ENCODE measurements at places on chromosomes 16 and 17. TPM values are rescaled to one million over a fixed set of nuclear protein-coding genes. Genes with fewer than 3 reads are reported as not detected.

The NACA2 gene
- not detected for total RNA-seq

The BAHCC1 gene
- 5.2 TPM for total RNA-seq

- H3K27ac ChIP-seq = no peak overlapping the region
- DNase-seq = no peak
- no peak overlapping the region for H3K4me3 ChIP-seq
- H3K36me3 ChIP-seq = no peaks in the 10 kb centered on the region
- H3K27me3 ChIP-seq = no peaks in the 10 kb centered on the region
Measured at GRCh38 chr16:67657751-67658518, 2.1 kb downstream of the ACD start.

GRCh38 chr16:82671741-82672140, 45.0 kb downstream of the CDH13 start:
- H3K27ac ChIP-seq = no peak overlapping the region
- no peaks in the 10 kb centered on the region for H3K4me1 ChIP-seq
- H3K4me3 ChIP-seq = no peak overlapping the region
- no peaks in the 10 kb centered on the region for H3K27me3 ChIP-seq

DNA sequence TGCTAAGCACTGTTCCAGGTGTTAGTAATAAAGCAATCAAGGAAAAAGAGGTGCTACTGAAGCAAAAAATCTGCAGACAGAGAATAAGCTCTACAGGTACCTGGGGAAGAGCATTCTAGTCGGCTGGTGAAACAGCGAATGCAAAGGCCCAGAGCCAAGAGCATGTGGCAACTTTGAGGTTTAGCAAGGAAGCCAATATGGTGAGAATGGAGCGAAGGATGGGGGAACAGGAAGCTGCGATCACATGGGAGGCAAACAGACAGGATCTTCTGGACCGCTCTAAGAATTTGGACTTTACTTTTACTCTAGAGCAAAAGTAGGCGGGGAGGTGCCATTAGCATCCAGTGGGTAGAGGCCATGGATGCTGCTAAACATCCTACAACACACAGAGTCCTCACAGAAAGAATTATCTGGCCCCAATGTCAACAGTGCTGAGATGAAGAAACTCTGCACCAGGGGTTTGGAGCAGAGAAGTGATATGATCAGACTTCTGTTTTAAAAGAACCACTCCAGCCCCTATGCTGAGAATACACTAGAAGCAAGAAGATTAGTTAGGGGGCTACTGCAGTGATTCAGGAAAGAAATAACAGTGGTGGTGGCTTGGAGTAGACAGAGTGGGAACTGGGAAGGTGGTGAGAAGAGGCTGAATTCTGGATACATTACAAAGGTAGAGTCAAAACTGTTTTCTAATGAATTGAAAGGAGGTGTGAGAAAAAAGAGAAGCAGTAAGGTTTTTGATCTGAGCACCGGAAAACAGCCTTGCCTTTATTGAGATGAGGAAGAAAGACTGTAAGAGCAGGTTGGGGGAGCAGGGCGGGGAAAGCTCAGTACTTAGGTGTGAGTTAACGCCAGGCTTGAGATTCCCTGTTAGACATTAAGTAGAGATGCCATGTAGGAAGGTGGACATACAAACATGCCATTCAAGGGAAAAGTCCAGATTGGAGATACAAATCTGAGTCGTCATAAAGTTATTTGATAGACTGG, 11.0 kb downstream of the EFTUD2 start:
- H3K27me3 ChIP-seq = no peaks in the 10 kb centered on the region
- H3K36me3 ChIP-seq = peaks cover 33% of the 10 kb centered on the region
- DNase-seq = no peak

DNA sequence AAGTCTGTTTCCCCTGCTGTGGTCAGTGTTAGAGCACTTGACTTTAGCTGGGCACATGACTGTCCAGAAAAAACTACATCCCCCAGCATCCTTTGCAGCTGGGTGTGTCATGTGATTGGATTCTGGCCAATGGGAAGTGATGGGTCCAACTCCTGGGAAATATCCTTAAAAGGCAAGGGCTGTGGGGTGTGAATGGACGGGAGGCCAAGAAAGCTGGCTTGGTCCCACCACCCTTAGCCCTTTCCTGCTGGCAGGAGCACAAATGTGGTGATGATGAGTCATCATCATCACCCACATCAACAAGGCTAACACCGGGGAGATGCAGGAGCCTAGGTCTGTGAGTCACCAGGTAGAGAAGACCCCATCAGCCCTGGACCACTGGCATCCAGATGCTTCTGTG, 341.7 kb downstream of the C16orf95 start:
- H3K27ac ChIP-seq = no peak overlapping the region
- H3K4me3 ChIP-seq = no peak overlapping the region
- peaks cover 13% of the 10 kb centered on the region for H3K27me3 ChIP-seq
- no peaks in the 10 kb centered on the region for H3K36me3 ChIP-seq
- peak; percentile 66 for DNase-seq

DNA sequence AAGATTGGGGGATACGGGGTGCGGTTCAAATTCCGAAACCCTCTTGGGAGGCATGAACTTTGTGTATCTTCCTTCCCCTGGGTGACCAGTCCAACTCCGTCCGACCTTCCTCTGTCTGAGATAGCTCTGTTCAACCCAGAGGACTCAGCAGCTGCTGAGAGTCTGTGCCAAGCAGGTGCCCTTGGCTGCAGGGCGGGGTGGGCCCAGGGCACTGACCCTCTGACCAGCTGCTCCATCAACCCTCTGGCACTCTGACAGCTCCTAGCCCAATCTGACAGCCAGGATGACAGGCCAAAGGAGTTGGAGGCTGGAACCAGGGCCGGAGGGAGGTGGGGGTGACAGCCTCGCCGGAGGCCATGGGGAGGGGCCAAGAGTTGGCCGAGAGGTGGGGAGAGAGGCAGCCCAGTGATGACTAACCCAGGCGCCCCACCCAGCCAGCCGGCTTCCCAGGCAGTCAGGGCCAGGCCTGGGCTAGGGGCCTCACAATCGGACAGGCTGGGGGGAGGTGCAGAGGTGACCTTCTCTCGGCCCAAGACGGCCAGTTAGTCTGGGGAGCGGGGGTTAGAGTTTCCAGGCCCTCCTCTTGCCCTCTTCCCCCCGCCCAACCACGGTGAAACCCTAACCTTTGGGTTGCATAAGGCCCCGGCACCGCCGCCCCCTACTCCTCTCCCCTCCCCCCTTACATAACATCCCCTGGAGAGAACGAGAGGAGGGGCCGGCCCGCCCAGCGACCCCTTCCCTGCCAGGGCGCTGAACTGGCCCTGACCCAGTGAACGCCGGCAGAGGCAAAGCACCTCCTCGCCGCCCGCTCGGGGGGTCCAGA, 5.0 kb upstream of the TLCD2 start:
- peak overlapping the region; percentile 94 for H3K4me3 ChIP-seq
- H3K4me1 ChIP-seq = peaks cover 42% of the 10 kb centered on the region
- peaks cover 30% of the 10 kb centered on the region for H3K36me3 ChIP-seq
- DNase-seq = peak; percentile 96

DNA sequence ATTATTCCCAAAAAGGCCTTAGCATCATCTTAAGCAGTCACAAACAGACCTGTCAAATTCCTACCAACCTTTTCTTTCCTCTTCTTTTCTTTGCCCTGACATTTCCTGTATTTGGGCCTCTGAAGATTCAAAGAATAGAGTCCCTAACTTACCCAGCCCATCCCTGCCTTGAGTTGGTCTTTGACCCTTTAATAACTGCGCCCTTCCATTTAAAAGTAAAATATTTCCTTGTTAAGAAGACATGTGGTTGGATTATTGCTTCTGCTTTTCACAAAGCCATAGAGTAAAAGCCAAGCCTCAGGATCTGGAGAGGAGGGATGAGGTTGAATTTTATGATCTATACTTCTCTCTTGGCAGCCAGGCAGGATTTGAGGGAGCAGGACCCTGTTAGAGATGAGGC, 13.2 kb upstream of the CCL23 start:
- H3K27ac ChIP-seq = no peak overlapping the region
- no peaks in the 10 kb centered on the region for H3K27me3 ChIP-seq
- no peaks in the 10 kb centered on the region for H3K4me1 ChIP-seq
- H3K4me3 ChIP-seq = no peak overlapping the region
- H3K36me3 ChIP-seq = no peaks in the 10 kb centered on the region
